ENCODE measurements at places on chromosomes 12 and 14. TPM values are rescaled to one million over a fixed set of nuclear protein-coding genes. Genes with fewer than 3 reads are reported as not detected.

Gene DCP1B
- 14.1 TPM for total RNA-seq

Gene SERPINA9
- total RNA-seq: not detected

Gene REP15
- 0.89 TPM for total RNA-seq

Gene MAP1LC3B2
- 0.17 TPM for total RNA-seq

Gene TPPP2
- total RNA-seq: not detected

Gene USP44
- 0.50 TPM for total RNA-seq

Gene SERPINA10
- total RNA-seq: not detected

Gene GALNT16
- 0.17 TPM for total RNA-seq

Gene SSPN
- total RNA-seq: 5.4 TPM

Gene FGD4
- 10.1 TPM for total RNA-seq

All from bronchus fibroblast of lung (primary cell).